ENCODE measurements at places on chromosomes 4 and X. TPM values are rescaled to one million over a fixed set of nuclear protein-coding genes. Genes with fewer than 3 reads are reported as not detected.

MGARP gene
- total RNA-seq = not detected

DNA sequence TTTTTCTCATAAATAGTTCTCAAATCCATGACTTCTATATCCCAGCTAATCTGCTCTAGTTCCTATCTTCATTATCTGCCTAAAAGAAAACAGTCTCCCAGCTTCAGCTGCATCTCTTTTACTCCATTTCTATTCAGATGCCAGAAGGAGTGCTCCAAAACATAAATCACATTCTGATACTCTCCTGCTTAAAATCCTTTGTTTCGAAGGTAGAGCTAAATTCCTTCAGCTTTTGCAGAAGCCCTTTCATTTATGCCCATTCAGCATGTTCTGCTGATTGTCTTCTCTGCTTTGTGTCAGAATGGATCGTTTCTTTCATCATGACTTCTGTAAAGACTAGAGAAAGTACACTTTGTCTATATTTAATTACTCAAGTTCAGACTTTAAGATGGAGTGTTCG lies 440.1 kb upstream of the SMIM31 start:
- no peaks in the 10 kb centered on the region for H3K36me3 ChIP-seq
- H3K4me3 ChIP-seq = no peak overlapping the region
- no peaks in the 10 kb centered on the region for H3K27me3 ChIP-seq

DNA sequence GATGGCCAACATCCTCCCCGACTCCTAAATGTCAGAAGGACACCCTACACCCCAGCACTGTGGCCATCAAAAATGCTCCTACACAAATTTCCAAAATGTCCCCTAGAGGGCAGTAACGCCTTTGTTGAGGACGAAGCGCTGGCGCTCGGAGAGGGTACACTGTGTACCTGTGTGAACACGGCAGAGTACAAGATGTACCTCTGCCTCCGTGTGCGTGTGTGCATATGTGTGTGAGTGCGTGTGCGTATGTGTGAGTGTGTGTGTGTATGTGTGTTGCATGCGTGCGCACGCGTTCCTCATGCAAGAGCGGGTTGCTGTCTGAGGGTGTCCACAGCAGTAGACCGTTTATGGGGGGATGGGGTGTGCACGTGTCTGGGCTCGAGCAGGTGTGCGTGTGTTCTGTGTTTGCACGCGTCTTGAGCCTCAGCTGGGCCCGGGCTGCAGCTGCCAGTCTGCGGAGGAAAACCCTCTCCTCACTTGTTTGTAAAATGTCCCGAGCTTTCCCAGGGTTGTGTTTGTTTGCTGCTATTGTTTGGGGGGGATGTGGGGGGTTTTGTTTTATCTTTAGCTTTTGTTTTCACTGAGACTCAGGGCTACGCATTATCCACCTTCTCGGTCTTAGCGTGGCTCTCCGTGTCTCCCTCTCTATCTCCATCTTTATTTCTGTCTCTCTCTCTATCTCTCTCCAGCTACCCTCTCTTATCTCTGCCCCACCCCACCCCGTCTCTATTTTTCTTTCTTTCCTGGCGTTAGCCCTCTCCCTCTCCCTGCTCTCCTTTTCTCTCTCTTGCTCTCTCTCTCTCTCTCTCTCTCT lies 10.4 kb upstream of the TSPYL2 start:
- H3K36me3 ChIP-seq = no peaks in the 10 kb centered on the region
- H3K27ac ChIP-seq = peak overlapping the region; percentile 50
- no peaks in the 10 kb centered on the region for H3K27me3 ChIP-seq
- peak overlapping the region; percentile 76 for H3K4me3 ChIP-seq
- peaks cover 13% of the 10 kb centered on the region for H3K4me1 ChIP-seq

SUPT20HL2 gene
- not detected for total RNA-seq

DNA sequence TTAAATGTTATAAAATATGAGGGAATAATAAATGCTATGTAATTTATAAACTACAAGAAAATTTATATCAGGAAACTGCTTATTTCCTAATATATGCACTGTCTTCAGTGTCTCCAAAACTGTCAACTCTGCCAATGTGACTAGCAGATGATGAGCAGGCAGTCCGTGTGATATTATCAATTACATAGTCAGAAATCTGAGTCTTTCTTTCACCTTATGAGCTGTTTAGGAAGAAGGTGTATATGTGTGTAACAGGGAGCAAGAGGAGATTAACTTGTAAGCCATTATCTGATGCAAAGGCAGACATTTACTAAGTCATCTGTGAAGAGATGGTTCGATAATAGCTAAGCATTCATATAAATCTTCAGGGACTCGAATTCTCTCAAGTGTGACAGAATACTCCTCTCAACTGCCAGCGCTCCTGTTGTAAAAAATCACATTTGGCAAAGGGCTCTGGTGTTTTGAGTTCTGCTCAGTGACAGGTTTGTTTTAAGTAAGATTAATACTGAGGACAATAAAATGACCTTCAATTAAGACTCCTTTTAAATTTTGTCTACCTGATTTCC lies 79.7 kb downstream of the SNCA start:
- no peak overlapping the region for H3K27ac ChIP-seq
- H3K36me3 ChIP-seq = no peaks in the 10 kb centered on the region
- H3K27me3 ChIP-seq = peaks cover 2% of the 10 kb centered on the region
- no peaks in the 10 kb centered on the region for H3K4me1 ChIP-seq
- H3K4me3 ChIP-seq = no peak overlapping the region

PLS3 gene
- 0.13 TPM for total RNA-seq

RAP1GDS1 gene
- total RNA-seq = 46.1 TPM

SPATA4 gene
- not detected for total RNA-seq

DNA sequence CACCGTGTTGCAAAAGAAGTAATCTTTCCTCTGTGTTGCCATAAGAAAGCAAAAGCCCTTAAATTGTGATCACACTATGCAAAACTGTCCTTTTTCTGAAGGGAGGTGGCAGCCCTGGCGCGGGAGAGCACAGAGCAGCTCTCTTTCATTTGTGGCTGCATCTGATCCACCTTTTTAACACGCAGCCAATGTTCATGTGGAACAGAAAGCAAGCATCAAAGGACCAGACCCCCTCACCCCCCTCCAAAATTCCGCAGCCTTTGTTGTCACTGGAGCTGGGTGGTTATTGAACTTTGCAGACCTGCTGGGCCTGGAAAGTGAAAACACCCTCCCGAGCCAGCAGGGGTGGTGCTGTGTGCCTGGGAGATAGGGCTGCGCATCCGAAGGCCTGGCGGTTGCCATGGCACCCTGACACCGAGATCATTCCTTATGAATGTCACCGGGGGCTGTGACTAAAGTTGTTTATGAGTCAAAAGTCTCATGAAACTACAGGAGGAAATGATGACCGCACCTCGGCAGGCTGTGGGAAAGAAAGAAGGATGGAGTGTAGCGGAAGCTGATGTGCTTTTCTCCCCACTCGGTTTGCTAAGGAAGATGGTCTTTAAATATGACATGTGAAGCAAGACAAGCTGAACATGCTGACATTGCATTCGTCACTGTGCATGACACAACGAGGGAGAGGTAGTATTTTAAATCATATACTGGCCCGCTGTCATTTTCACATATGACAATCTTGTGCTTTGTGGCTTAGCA lies 367.4 kb downstream of the UNC5C start:
- H3K27ac ChIP-seq = no peak overlapping the region
- H3K4me3 ChIP-seq = no peak overlapping the region
- no peaks in the 10 kb centered on the region for H3K27me3 ChIP-seq
- H3K4me1 ChIP-seq = no peaks in the 10 kb centered on the region

PCSK1N gene
- 1.6 TPM for total RNA-seq

Data from activated CD4-positive, alpha-beta memory T cell treated with anti-CD3 and anti-CD28 coated beads, Interleukin-2, amount 10 ng/mL, durations not matched to agents 7 days and 5 days (primary cell).